Inflammatory macrophage treated with lipopolysaccharide for 4 hours (primary cell): ENCODE measurements at places on chromosomes 3 and 15.

GRCh38 chr3:45165497-45166283 is 19.5 kb upstream of the CDCP1 start:
- DNase-seq: no peak

GRCh38 chr3:8307545-8308110 is 194.0 kb upstream of the LMCD1 start:
- DNase-seq: no peak

- no peak for DNase-seq
Observed at GRCh38 chr3:195899701-195900435, 8.5 kb downstream of the TNK2 start.

- DNase-seq: no peak
Observed at GRCh38 chr3:56823984-56824703, 22.4 kb upstream of the ARHGEF3 start.

DNA sequence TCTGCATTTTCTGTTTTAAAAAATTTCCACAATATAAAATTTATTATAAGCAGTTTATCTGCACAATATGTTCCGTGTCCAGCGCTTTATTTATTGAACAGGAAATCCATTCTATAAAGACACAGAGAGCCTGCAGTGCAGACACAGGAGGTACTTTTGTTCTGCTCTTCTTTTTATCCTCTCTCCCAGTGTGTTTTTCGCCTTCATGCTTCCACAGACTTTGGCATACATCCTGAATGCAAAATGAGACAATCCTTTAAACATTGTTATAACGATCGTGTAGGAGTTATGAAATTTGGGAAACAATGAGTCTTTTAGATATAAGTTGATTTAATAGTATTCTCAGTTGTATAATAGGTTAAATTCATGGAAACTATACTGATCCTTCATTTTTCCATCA is 749.2 kb downstream of the NAALADL2 start:
- no peak for DNase-seq

GRCh38 chr3:59820352-59820934 is 770.6 kb upstream of the CFAP20DC start:
- DNase-seq: no peak

- peak; percentile 14 for DNase-seq
Observed at GRCh38 chr3:102059145-102059943, 210.0 kb downstream of the NFKBIZ start.

- no peak for DNase-seq
Observed at GRCh38 chr15:63050731-63051155, 8.2 kb downstream of the TPM1 start.

DNA sequence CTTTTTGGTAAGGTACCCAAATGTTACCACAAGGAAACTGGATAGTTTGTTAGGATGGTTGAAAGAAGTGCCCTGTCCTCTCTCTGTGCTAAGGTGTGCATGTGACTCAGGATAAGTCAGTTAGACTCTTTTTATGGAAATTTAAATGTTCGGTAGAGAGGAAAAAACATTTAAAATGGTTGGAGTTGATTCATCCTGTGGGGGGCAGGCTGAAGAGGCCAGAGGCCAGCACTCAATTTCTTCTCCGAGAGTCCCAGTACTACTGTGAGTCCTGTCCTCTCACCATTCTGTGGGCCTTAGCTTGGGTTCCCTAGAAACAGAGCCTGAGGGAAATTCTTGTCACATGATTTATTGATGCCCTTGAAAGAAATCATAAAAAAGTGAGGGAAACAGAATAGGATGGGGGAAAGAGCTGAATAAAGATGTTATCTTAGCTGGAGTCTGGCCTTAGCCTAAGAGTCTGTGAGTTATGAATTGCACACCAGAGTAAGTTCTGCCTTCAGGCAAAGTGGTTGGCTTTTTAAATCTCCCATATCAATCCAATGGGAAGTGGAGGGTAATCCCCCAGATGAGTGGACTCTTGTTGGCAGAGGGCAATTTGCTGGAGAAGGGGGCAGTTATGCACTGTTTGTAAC is 106.5 kb upstream of the GALNT15 start:
- no peak for DNase-seq

- no peak for DNase-seq
Observed at GRCh38 chr15:99451484-99451883, 114.3 kb upstream of the MEF2A start.

- no peak for DNase-seq
Observed at GRCh38 chr3:188868803-188869202, 303.0 kb upstream of the TPRG1 start.

DNA sequence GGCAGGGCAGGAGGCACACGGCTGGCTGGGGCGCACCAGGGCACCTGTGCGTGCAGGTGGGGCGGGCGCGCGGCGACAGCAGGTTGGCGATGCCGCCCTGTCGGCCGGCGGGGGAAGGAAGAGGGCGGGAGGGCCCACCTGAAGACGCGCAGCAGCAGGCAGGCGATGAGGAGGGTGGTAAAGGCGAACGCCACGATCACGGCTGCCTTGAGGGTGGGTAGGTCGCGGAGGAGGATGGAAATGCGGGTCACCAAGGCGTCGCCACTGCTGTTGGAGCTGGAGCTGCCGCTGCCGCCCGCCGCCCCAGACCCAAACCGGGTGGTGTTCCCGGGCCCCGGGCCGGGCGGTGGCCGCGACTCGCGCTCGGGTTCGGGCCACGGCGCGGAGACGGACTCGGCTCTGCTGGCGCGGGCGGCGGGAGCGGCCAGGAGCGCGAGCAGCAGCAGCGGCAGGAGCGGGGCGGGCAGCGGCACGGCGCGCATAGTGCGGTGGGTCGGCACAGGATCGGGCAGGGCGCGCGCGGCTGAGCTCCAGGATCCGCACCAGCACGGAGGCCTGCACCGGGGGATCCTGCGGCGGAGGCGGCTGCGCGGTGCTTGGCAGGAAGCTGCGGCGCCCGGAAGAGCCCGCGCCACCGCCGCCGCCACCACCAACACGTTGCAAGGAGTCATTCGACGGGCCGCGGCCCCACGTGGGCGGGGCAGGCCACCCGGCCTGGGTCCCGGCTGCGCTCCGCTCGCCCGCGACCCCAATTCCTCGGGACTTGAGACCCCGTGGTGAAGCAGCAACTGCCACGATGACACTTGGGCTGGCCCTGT is at the start of gene FAM174B:
Gene FAM174B, minus strand, starts transcription at position 598 of the 818 bp plus-strand sequence.
- DNase-seq: peak; percentile 1

DNA sequence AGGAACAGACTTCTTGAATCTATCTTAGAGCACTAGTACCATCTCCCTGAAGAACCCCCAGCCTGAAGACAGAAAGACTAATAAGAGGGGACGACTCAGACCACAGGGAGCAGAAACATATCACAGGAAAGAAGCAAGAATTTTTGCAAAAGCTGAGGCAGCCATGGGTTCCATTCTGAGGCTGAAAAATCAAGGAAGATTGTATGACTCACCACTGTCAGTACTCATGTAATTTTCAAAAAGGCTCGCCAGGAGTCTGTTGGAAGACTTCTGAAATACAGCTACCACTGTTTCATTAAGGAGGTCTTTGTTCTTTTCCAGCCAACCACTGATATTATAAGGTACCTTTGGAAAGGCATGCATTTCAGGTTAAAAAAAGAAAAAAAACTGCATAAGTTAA is 47.5 kb downstream of the MYH15 start:
- DNase-seq: no peak

DNA sequence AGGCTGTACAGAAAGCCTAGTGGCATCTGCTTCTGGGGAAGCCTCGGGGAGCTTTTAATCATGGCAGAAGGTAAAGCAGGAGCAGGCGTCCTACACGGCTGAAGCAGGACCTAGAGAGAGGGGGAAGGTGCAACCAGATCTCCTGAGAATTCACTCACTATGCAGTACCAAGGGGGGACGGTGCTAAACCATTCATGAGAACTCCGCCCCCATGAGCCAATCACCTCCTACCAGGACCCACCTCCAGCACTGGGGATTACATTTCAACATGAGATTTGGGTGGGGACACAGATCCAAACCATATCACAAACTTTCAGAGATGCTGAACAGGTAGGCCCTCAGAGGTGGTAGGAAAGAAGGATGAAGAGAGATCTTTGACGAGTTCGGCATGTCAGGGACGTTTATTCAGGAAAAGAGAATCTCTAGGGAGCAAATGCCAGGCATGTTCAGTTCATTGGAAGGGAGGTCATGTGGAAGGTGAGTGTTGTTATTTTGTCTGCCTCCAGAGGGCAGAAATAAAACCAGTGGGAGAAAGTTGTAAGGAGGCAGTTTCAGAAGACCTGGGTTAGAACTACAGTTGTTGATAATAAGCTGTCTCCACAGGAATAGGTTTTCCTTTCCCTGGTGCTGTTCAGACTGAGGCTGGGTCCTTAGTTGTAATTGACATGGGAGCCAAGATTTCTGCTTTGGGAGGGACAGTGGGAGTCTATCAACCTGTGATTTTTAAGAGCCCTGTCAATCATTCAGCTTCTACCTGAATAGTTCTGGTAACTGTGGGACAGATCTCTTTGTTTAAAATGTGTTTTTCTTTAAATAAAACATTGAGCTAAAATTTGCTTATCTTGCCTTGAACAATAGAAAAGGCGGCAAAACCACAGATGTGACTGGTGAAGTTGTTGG is 4.3 kb upstream of the FNDC3B start:
- DNase-seq: peak; percentile 31

DNA sequence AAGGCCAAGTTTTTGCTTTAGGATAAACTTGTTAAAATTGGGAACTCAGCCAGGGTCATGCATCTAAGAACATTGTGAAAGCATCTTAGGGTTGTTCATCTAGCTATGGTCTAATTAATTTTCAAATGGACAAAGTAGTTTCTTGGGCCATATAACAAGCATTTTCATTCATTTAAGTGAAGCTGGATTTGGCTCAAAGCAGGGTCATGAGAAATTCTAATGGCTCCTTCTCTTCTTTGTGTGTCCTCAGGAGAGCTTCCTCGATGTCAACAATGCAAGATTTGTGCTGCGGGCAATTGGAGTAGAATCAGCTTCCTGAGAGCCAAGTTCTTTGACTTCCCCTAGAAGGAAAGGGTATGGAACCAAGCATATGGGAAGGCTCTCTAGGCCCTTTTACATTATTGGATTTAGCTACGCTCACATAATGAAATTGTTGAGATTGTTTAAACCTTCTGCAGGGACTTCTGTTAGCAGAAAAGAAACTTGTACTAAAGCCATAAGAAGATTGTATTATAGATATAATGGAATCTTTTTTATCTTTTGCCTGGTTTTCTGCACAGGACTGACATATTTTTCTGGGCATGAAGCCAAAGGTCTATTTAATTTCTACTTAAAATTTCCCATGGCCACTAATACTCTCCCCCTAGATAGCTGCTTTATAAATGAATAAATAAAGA is 1.8 kb upstream of the SAMMSON start:
- no peak for DNase-seq

DNA sequence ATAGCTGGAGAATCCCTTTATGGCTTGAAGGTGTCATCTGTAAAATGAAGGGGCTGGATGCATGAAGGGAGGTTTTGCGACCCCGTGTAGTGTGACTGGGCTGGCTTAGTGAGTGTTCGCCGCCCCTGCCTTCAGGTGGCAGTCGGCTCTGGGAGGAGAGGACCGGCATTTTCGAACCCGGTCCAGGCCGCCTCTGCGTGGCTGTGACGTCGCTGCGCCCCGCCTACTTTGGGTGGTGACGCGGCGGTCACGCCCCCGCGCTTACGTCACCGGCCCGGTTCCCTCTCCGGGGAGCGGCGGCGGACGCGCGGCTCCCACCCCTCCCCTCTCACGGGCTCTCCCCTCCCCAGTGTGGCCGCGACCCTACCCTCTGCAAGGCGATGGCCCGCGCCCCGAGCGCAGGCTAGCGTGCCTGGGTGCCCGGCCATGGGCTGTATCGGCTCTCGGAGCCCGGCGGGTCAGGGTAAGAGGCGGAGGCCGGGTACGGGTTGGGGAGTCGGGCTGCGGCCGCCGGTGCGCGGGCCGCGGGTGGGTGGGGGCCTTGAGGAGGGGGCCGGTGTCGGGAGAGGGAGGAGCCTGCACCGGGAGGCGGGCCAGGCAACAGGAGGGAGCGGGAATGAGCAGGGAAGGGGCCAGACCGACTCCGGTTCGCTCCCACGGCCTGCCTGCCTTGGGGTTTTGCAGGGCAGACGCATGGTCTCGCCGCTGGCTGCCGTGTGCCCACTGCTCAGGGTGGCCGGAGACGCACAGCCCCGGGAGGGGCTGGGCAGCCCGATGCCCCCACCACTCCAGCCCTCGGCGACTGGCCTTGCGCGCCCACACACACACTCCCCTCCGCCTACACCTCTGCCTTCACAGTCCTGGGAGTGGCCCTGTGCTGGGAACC is 1.5 kb upstream of the FAM131A start:
- DNase-seq: peak; percentile 78

- DNase-seq: no peak
Observed at GRCh38 chr3:61505197-61505596, 56.2 kb upstream of the PTPRG start.

DNA sequence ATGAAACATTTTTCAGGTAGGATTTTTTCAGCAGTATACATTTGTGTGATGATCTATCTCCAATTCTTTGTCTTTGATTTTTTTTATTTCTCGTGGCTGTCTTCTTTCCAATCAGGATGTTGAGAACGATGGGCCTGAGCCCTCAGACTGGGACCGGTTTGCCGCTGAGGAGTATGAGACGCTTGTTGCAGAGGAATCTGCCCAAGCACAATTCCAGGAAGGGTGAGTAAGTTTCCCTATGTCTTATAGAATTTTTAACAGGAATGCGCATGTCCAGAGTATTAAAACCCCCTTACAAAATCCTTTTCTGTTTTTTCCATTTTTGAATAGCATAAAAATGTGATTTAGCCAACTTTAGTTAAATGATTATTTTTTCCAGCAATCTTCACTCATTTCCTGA is 90.0 kb downstream of the MSL2 start:
- no peak for DNase-seq

GRCh38 chr3:116190095-116190494 is 255.2 kb downstream of the LSAMP start:
- no peak for DNase-seq

DNA sequence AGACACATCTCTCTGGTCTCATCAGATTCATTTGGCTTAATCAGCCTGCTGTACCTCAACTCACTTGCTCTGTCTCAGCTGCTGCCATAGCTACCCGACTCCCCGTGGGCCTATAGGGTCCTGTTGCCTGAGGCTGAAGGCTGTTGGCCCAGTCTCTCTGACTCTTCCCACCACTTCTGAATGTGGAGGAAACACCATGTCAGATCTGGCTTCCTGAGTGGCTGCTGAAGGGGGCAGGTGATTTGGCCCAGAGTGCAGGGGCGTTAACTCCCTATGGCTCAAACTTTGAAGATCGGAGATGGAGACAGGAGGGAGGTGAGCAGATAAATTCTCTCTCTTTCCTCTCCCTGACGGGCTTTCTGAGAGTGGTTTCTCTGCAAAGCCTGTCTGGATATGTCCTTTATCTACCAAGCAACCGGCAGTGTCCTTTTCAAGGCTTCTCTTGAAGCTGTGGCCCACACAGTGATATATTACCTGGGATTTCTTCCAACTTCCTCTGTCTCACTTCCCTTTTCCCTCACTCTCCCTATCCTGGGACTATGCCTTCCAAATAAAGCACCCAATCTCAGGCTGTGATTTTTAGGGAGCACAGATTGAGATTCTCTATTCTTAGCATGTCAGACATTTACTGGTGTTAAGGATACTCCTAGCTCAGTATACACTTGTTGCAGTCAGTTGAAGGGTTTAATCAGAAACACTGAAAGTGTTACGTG is 334.9 kb upstream of the TBC1D5 start:
- DNase-seq: no peak

DNA sequence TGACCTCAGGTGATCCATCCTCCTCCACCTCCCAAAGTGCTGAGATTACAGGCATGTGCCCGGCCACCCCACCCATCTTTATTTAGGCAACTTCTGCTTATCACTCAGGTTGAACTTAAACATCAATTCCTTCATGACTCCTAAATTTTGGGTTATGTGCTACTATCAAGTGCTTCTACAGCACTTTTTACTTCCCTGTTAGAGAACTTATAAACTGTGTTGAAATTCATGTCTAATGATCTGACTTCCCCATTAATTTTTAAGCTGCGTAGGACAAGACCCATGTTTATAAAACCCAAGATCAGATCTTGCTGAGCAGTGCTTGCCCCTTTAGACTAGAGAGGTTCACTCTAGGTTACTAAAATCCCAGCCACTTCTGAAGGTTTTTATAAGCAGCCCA is 266.2 kb upstream of the TPRG1 start:
- peak; percentile 86 for DNase-seq
